ENCODE measurements at places on chromosomes 4 and X.

DNA sequence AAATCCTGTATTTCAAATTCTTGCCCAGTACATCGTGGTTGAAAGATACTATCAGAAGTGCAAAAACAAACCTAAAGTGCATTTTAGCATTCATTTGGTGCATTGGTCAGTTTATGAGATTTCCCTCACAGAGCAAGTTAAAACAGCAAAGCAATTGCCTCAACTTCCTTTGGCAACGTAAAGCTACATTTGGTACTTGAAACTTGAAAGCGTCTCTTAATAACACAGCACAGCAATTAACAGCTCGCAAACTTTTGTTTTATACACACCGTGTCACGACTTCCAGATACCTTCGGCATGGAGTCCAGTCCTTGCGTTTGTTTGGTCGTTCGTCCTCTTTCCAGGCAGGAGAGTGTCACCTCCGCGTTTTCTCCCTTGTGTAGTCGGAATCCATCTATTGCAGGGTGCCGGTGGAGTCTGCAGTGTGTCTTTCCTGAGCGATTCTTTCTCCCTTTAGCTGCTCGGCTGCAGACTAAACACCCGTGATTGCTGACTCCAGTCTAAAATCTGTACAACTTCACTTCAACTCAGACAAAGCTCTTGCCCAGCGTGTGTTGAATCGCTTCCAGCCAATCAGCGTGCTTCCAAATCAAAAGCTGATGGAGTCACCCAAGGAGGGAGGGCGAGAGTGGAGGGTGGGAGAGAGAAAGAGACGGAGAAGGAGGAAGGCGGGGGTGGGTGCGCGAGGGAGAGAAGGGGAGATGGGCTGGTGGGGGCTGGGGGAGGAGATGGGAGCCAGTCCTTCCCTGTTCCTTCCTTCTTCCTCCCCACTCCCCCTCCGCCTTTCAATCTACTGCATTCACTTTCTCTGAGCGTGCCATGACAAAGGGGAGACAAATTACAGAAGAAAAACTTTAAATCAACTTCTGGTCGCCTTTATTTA, at the start of gene PCDH18:
Gene PCDH18 (minus strand): TSS at position 509 of the 883 bp plus-strand sequence. CDS start 406 bp downstream, at position 103.
- DNase-seq: no peak

DNA sequence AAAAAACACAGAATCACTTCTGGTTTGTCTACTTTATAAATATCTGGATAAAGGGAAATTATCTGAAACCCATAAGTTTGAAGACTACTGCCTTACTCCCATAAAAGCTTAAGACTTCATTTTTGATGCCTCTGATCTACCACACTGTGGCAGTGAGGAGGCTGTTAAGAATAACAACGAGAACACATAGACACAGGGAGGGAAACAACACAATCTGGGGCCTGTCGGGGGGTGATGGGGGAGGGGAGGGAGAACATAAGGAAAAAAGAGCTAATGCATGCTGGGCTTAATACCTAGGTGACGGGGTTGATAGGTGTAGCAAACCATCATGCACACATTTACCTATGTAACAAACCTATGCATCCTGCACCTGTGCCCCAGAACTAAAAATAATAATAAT, 573.7 kb downstream of the GBA3 start:
- DNase-seq: no peak

- no peak for DNase-seq
These were observed 53.6 kb upstream of the SETD7 start for GRCh38 chr4:139609647-139610046.

GRCh38 chrX:13898083-13898482, 81.2 kb upstream of the GPM6B start:
- no peak for DNase-seq

GRCh38 chr4:121824950-121825349, 1.3 kb upstream of the CCNA2 start:
- no peak for DNase-seq

Data from cortex of kidney (tissue), 1 donor.